ENCODE measurements at places on chromosomes 3 and 15.

DNA sequence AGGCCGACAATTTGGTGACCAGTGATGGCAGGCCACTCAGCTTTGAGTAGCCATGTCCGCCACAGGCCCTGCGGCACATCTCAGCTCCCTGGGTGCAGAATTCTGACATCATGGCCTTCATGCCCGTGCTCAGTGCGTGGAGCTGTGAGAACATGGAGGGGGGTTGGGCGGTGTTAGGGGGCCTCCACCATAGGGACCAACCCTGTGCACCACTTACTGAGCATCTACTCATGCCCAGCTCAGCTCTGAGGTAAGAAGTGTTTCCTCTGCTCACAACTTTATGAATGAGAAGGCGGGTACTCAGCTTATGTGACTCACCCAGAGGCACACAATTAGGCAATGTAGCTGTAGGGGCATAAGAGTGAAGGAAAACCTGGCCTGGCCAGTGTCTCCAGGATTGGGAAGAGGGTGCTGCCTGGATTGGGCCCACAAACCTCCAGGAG lies 10.5 kb downstream of the ACOX2 start:
- no peak for DNase-seq

DNA sequence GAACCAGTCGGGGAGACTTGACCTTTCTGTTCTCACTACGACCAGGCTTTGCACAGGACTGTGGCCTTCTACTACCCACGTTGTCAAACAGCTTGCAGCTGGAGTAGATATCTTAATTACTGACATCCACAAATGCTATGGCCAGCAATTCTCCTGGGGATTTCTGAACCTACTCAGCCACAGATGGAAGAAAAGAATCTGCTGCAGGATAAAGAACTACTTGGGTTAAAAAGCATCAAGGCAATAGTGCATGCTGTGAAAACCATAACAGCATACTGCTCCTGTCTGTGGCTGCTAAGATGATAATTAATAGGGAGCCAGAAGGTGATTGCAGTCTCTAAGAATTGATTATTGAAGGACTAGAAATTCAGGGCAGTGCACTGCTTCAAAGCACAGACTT lies 859.2 kb upstream of the SEMA6D start:
- DNase-seq, result no peak

DNA sequence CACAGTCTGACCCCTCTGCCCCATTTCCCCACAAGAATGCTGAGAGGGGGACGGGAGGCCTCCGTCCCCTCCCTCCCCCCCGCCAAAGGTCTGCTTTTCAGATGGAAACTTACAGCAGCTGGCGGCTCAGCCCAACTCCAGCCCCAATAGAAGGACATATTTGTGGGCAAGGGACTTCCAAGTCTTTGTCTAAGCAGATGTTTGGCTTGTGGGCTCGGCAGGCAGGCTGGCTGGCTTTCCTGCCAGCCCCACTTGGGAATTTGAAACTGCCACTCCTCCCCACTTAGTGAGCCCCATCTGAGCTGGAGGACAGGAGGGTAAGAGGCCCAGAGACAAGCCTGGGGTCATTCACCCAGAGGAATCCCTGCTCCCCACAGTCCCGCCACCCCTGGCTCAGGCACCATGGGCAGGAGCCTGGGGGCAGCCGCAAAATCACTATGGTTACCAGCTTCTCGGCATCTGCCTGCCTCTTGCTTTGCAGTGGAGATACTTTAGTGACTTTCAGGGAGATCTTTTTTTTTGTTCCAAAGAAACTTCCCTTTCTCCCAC lies 53.6 kb downstream of the LMCD1 start:
- DNase-seq, result no peak

DNA sequence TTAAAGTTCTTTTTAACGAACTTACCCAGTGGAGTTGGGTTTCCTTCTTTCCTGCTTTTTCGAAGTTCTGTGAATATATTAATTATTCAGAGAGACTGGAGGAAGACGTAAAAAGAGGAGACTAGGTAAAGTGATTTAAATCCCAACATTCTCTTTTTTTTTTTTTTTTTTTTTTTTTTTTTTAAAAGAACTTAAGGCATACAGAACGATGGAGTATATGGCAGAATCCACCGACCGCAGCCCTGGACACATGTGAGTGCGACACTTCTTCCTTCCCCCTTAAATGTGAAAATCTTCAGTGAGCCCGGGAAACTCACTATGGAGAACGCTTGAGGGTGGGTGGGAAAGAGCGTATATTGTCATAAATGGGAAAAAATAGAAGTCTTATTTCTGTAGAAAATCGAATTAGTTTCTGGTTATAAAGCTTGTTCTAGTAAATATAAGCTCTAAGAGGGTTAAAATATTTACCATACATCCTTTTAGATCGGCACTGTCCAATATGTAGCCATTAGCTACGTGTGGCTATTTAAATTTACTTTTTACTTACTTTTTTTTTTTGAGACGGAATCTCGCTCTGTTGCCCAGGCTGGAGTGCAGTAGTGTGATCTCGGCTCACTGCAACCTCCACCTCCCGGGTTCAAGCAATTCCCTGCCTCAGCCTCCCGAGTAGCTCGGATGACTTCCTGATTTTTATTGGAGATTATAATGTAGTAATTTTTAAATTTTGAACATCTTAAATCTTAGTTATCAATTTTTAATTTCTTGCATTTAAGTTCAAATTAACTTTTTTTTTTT lies 892 bp downstream of the NMD3 start:
- DNase-seq, result peak; percentile 12

GRCh38 chr15:72933976-72934375 lies 118.3 kb upstream of the NEO1 start:
- DNase-seq, result no peak

DNA sequence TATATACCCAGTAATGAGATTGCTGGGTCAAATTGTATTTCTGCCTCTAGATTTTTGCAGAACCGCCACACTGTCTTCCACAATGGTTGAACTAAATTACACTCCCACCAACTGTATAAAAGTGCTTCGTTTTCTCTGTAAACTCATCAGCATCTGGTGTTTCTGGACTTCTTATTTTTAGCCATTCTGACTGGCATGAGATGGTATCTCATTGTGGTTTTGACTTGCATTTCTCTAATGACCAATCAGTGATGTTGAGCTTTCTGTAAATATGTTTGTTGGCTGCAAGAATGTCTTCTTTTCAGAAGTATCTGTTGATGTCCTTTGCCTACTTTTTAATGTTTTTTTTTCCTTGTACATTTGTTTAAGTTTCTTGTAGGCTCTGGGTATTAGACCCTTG lies 182.9 kb upstream of the TRIM42 start:
- no peak for DNase-seq

DNA sequence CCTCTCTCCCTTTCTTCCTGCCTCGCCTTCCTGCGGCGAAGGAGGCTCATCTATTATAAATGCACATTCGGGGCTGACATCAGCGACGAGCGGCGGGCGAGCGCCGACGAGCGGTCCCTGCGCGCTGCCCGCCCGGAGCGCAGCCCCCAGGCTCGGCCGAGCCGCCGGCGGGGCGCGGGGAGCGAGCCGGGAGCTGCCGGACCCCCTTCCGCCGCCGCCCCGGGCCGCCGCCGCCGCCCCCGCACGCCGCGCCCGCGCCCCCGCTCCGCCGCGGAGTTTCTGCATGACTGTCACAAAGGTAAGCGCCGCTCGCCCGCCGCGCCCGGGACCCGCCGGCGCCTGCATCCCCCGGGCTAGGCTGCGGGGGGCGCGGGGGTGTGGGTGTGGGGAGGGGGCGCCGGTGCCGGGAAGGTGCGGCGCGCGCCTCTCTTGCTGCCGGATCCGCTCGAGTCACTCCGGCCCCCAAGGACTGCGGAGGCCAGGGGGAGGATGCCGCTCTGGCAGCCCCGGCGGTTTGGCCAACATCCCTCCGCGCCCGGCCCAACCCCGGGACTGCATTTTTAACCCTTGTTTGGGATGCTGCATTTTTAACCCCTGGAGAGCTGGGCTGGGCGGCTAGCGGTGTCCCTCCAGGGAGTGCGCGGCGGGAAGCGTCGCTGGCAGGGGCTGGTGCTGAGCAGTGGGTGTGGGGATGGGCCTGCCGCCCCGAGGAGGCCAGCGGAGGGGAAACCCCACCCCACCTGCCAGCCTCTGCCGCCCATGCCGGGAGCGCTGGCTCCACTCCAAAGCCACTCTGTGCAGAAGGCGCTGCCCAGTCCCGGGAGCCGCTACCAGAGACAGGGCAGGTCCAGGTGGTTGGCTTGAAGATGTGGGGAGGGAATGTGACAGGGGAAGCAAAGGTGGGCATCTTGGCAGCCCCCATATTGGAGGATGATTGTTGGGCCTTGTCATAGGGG lies at the start of gene CORO2B:
TSS of gene CORO2B (plus strand) at position 14 of the 956 bp plus-strand sequence. CDS start at position 284, 270 bp downstream.
- DNase-seq, result peak; percentile 19

- no peak for DNase-seq
Observed at GRCh38 chr15:49718234-49718633, 97.4 kb downstream of the DTWD1 start.

DNA sequence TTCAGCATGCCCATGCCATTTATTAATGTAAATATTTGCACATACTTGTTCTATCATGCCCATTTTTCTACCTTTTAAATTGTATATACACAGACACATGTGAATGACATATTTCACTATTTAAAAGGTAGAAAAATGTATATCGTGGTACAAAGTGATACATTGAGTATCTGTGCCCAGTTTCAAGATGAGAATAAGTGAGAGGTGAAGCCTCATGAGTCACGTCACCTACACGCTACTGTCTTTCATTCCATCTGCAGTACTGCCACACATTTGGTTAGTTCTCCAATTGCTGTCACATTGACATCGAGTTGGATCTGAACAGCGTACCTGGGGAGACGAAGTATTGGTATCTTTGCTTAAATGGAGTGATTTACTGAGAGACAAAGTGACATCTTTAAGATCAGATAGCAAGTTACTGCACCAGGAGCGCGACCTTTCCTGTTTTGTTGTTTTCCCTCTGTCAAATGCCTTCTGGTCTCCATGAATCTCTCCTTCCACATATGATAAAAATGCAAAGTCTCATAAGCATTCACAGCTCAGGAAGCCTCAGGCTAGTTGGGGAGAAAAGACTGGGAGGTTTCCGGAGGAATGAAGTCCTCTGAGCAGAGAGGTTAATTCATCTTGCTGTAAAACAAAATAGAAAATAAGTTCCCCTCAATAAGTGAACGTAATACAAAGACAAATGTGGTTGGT lies 12.0 kb downstream of the GREM1 start:
- no peak for DNase-seq

- no peak for DNase-seq
Observed at GRCh38 chr3:190696777-190697501, 165.6 kb downstream of the GMNC start.

DNA sequence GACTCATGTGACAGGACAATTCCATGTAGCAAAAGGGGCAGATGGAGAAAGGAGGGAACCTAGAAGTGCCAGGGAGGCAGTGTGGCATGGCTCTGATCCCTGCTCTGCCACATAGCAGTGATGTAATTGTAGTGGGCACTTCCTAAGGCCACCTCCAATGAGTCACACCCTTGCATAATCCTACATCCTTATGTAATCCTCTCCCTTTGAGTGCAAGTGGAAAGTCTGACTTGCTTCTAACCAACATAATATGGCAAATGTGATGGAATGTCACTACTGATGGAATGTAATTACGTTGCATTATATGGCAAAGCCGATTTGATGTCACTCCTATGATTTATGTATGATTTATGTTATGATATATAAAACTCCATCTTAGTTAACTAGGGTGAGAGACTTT lies 72.9 kb upstream of the ATP2C1 start:
- DNase-seq, result no peak

- no peak for DNase-seq
Observed at GRCh38 chr15:68638953-68639515, 60.2 kb downstream of the CORO2B start.

- DNase-seq, result no peak
Observed at GRCh38 chr3:193229851-193230420, 11.1 kb upstream of the PLAAT1 start.

GRCh38 chr15:54150255-54150654 lies 172.0 kb downstream of the UNC13C start:
- no peak for DNase-seq

- DNase-seq, result no peak
Observed at GRCh38 chr3:110074095-110074494, 736.7 kb upstream of the DPPA4 start.

DNA sequence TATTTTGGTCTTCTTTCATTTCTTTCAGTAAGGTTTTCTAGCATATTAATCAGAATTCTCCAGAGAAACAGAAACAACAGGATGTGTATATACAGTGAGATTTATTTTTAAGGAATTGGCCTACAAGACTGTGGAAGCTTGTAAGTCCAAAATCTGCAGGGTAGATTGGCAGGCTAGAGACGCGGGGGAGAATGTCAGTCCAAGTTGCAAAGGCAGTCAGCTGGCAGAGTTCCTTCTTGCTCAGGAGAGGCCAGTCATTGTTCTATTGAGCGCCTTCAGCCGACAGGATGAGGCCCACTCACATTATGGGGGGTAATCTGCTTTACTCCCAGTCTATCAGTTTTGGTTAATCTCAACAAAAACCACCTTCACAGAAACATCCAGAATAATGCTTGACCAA lies 133.4 kb upstream of the UBE3A start:
- no peak for DNase-seq

GRCh38 chr3:71972031-71972430 lies 187.1 kb upstream of the PROK2 start:
- no peak for DNase-seq

- DNase-seq, result no peak
Observed at GRCh38 chr3:67605377-67605776, 49.0 kb downstream of the SUCLG2 start.

DNA sequence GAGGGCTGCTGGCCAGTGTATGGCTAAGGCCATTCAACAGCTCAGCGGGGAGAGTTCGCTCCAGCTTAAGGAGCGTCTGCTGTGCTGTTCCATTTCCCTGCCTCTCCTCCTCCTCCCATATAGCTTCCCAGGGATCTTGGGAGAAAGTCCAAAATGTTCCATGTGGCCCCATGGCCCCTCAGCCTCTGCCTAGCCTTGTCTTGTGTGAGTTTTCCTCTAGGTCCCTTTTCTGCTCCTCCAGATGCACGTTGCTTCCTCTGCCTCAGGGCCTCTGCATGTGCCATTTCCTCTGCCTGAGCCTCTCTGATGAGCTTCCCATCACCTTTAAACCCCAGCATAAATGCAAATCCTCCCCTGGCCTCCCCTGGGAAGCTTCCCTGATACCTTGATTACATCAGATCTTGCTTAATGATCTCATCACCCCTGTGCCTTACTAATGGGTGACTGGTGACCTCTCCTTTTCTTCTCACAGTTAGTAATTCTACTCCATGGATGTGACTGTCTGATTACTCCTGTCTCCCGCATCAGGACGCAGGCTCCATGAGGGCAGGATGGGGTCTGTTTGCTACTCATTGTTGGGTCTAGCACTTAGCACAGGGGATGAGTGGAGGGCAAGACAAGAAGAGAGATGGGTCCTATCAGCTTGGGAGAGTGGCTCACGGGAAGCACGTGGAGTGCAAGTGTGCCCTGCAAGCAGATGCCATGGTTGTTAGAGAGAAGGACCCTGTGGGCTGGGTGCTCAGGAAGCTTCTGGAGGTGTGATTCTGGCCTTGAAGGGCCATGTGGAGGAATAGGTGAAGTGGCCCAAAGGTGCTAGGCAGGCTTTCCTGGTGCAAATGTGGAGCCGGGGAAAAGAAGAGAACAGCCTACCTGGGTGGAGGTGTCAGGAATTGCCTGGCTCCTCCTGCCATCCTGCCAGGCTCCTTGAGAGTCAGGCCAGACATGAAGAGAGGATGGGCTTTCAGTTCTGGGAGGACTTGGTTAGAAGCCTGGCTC lies 23.8 kb downstream of the ITGA11 start:
- no peak for DNase-seq

GRCh38 chr3:28912120-28912885 lies 368.6 kb upstream of the RBMS3 start:
- no peak for DNase-seq
